ENCODE measurements at places on chromosomes 11 and 22. TPM values are rescaled to one million over a fixed set of nuclear protein-coding genes. Genes with fewer than 3 reads are reported as not detected.

Gene TRIM49
- total RNA-seq: not detected

DNA sequence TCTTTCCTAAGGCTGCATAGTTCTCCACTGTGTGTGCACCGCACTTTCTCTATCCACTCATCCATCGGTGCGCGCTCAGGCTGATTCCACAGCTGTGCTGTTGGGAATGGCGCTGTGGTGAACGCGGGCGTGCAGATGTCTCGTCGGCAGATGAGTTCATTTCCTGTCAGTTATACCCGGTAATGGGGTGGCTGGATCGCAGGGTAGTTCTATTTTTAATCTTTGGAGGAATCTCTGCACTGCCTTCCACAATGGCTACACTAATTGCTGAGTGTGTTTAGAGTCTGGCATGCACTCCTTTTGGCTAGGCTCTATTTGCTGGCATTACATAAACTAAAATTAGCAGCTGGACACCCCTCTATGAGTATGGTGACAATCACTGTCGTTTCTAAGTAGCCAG, 27.9 kb upstream of the KRTAP5-7 start:
- no peak for DNase-seq

GRCh38 chr11:64765851-64766665, 6.3 kb upstream of the PYGM start:
- DNase-seq: no peak

DNA sequence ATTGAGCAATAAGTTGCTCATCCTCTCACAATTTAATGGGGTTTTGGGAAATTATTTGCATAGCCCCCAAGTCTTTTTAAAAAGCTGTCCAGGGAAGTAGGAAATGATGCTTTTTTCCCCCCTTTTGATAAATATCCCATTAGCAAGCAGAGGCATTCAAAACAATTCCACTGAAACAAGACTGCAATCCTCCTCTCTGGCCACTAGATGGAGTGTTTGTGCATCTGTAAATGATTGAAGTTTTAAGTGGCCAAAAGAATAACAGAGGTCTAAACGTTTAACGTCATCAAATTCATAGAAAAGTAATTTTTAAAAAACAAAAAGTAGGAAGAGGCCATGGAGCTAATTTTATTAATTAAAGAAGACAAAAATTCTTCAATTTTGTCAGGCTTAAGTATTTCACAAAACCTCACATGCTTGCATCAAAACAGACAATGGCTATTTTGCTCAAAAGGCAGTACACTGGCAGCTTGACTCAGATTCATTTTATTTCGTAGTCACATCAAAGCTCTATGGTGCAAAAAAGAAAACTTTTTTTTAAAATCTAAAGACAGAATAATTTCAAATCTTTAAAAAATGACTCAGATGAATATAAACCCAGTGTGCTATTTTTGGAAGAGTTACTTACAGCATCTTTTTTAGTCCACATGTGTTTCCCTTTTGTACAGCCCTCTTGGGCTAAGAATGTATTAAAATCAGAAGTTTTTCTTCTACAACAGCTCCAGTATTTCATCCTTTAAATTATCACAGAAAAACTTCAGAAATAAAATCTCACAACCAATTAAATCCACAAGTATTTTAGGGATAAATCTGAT, 17.8 kb downstream of the CHORDC1 start:
- DNase-seq: no peak

DNA sequence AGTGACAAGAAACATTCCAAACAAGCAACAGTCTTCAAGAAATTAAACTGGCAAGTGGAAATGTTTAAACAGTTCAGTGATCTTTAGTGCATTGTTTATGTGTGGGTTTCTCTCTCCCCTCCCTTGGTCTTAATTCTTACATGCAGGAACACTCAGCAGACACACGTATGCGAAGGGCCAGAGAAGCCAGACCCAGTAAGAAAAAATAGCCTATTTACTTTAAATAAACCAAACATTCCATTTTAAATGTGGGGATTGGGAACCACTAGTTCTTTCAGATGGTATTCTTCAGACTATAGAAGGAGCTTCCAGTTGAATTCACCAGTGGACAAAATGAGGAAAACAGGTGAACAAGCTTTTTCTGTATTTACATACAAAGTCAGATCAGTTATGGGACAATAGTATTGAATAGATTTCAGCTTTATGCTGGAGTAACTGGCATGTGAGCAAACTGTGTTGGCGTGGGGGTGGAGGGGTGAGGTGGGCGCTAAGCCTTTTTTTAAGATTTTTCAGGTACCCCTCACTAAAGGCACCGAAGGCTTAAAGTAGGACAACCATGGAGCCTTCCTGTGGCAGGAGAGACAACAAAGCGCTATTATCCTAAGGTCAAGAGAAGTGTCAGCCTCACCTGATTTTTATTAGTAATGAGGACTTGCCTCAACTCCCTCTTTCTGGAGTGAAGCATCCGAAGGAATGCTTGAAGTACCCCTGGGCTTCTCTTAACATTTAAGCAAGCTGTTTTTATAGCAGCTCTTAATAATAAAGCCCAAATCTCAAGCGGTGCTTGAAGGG, 6.0 kb downstream of the MALAT1 start:
- no peak for DNase-seq

GRCh38 chr22:33639588-33640254, 280.6 kb downstream of the LARGE1 start:
- no peak for DNase-seq

DNA sequence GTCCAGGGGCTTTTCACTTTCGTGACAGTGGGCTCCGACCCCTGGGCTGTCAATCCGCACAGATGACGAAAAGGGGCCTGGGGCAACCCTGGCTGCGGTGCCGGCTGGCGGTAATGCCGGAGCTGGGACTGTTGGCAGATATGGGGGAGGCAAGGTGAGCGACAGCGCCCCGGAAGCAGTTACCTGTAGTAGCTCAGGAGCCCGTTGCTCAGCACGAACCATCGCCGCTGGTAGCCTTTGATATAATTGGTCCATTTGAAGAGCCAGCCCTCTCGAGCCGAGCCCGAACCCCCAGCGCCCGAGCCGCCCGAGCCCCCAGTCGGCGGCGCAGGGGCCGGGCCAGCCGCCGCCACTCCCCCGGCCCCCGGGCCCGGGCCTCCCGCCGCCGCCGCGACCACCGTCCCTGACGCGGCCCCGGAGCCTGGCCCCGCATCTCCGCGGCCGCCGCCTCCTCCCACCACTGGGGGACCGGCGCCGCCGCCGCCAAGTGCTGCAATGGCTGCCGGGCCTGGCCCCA, 396 bp downstream of the OSBP start:
- no peak for DNase-seq

DNA sequence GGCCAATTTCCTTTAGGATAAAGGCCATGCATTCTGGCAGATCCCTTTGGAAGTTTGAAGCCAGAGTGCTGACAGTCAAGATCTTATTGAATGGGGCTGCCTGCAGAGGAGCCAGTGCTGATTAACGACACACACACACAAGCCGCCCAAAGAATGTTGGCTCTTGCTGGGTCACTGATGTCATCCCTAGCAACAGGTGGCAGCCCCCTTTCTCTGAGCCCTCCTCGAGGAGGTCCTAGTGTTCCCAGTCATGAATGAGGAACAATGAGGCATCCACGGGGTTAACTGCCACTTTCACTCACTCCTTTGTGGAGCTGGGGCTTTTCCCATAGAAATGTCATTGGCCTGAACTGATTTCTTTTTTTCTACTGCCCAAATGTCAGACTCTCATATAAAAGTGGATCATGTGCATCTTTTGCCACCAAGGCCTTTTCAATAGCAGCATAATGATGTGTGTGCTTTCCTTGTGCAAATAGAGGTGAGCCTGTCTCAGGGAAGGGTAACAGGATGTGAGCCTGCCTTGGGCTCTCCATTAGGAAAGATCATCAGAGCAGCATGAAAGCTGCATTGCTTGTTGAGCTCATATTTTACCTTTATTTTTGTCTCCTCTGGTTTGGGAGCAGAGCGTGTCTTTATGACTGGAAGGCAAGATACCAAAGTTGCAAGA, 301.8 kb upstream of the MTNR1B start:
- no peak for DNase-seq
